ENCODE measurements at places on chromosomes 4 and X.

GRCh38 chr4:7045961-7046921 lies 3.1 kb downstream of the TADA2B start:
- peak; percentile 59 for DNase-seq

GRCh38 chr4:155403886-155404285 lies 27.1 kb upstream of the MAP9 start:
- DNase-seq = peak; percentile 42

GRCh38 chrX:47940448-47940847 lies 63.3 kb downstream of the ZNF182 start:
- no peak for DNase-seq

- DNase-seq = peak; percentile 50
These were observed 648 bp downstream of the GRK4 start for GRCh38 chr4:2963966-2964471.

DNA sequence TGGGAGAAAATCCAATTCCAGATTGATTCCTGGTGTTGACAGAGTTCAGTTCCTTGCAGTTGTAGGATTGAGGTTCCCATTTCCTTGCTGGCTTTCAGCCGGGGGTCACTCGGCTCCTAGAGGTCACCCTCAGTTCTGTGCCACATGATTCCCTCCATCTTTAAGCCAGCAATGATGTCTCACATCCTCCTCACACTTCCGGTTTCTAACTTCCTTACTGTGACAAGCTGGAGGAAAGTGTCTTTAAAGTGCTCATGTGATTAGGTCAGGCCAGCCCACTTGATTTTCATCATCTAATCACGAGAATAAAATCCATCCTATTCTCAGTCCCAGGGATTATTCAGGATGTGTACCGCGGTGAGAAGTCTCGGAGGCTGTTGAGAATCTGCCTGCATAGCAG lies 19.4 kb upstream of the SMIM31 start:
- no peak for DNase-seq

All from AG10803 (cell line).